ENCODE measurements at places on chromosomes 1 and 21.

DNA sequence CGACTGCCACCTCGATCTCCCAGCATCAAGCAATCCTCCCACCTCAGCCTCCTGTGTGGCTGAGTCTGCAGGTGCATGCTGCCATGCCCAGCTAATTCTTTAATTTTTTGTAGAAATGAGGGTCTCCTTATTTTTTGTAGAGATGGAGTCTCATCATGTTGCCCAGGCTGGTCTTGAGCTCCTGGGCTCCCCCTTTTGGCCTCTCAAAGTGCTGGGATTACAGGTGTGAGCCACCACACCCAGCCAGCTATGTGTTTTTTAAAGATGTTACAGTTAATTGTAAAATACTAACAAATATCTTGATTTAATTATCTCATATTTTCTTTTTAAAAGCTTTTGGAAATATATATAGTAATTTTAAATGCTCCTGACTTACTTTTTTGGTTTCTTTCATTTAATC, 181.3 kb upstream of the DMRTA2 start:
- DNase-seq, result no peak

DNA sequence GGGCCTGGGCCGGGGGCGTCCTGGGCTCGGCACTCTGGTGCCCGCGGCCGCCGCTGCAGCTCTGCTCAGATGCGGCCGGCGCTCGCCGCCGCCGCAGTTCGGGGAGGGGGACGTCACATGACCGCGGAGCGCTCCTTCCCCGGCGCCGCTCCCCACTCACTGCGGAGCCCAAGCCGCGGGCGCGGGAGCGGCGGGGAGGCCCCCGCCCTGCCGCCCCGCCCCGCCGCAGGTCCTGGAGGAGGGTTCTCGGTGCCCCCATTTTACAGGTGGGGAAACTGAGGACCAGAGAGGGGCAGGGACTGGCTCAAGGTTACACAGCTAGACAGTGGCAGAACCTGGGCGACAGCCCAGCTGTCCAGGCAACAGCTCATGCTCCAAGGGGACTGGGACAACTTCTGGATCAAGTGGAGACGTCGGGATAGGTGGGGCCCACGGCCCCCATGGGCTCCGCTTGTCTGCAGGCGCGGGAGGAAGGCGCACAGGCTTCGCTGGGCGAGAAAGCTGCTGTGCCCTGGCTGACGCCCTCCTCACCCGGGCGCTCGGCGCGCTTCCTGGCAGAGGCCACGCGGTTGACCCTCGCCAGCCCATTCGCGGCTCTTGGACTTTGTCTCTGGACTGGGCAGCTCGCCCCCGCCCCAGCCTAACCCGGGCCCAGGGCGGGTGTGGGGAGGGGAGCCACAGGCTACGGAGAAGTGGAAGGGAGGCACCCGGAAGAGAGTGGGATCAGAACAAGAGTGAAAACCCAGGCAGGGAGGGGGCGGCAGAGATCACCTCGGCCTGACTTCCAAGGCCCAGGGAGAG, at the start of gene RAP1GAP:
TSS of gene RAP1GAP (minus strand) at position 100 of the 801 bp plus-strand sequence. CDS start 49,325 bp downstream, outside the sequence.
- no peak for DNase-seq

GRCh38 chr21:41406340-41406739, 19.7 kb upstream of the MX1 start:
- DNase-seq, result no peak

GRCh38 chr1:234629026-234629425, 19.0 kb upstream of the IRF2BP2 start:
- DNase-seq, result no peak
